ENCODE measurements at places on chromosomes 2 and 18.

GRCh38 chr2:129233751-129234406, 745.6 kb upstream of the RAB6C start:
- DNase-seq = no peak

- no peak for DNase-seq
Measured at GRCh38 chr2:181138816-181139215, 158.4 kb downstream of the UBE2E3 start.

- DNase-seq = no peak
Measured at GRCh38 chr2:212520340-212520739, 18.3 kb downstream of the ERBB4 start.

DNA sequence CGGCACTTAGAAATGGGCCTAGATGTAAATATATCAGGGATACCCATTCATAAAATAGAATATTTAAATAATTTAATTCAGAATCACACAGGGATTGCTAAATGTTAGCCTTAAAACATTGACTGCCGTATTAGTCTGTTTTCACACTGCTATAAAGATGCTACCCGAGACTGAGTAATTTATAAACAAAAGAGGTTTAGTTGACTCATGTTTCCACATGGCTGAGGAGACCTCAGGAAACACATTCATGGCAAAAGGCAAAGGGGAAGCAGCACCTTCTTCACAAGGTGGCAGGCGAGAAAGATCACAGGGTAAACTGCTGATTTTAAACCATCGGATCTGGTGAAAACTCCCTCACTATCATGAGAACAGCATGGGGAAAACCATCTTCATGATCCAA, 223.6 kb upstream of the GULP1 start:
- no peak for DNase-seq

GRCh38 chr2:173431191-173431590, 76.5 kb downstream of the CDCA7 start:
- no peak for DNase-seq

GRCh38 chr2:84914334-84914733, 8.9 kb downstream of the TMSB10 start:
- DNase-seq = no peak

DNA sequence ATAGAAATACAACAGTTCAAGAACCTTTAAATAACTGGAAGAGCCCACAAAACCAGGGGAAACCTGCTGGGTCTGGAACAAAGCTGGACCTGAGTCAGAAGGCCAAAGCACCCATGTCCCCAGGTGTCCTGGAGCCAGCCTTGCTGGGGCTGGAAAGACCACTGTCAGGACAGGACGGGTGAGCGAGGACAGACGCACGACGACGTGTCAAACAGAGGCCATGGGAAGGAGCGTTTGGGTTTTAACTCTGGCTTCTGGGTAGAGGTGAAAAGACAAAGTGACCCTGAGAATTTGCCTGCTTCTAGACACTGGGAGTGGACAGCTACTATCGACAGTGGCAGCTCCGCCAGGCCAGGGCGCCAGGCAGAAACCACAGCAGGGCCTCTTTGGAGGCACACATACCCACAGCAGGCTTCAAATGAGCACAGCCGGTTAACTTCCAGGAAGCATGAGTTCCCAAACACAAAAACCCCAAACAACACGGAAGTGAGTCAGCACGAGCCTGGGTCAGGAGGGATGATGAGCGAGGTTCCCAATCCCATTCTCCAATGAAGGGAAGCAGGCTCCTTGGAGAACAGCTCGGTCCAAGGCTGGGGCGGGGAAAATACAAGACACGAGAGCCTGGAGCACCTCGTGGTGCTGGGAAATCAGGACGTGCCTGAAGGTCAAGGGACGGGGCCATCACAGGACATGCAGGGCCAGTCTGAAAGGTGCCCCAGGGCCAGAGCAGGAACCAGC, 208.0 kb downstream of the TWIST2 start:
- DNase-seq = no peak

DNA sequence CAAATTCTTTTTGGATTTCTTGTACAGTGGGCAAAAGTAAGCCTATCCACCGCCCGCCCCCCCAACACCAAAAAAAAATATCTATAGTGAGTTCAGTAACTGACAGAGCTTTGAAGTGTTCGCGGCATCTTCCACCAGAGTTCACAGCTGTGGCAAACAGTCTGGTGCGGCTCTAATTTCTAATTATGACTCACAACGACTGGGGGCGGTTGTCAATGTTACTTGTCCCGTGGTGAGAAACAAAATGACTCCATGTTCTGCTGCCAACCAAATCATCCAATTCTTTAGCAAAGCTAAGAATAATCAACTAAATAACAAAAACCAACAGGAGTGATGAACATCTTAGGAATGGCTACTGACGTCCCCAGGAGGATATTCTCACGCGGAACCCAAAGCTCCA, 392.5 kb upstream of the SALL3 start:
- DNase-seq = no peak
